Fibroblast of the conjunctiva (primary cell): ENCODE measurements at places on chromosomes 13 and 19.

DNA sequence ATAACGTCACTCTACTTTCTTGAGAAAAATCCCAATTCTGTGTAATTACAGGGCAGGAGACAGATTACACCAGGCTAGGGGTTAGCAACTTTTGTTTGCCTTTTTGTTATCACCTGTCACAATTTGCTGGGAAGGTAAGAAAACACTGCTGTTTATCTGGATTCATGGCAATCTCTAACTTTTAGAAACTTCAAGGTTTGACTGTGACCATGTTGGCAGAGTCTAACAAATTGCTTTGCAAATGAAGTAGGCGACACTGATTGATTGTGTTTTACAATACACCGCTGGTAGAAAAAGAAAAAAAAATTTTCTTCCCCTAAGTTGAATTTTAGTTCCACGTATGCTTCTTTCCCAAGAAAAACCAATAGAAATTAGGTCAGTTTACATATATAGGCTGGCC is 10.4 kb upstream of the PDX1 start:
- no peak for DNase-seq

- no peak for DNase-seq
These were observed 171.5 kb downstream of the DLEU7 start for GRCh38 chr13:50672025-50672424.

DNA sequence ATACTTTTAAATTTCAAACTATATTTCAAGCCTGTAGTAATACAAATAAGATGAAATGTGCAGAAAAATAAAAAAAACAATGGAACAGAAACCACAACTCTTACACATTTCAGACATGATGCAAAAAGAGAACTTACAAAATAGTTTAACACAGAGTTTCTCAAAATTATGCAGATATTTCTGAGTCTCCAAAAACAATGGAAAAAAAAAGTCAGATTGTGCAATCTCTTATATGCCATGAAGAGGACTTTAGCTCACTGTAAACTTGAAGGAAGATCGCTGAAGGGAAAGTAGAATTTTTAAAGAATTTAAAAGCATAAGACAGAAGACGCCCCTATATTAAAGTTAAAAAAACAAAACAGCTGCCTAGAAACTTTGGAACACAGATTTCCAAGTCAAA is 20.4 kb downstream of the ZNF708 start:
- DNase-seq: no peak

GRCh38 chr19:1893791-1894190 is 8.5 kb upstream of the ABHD17A start:
- DNase-seq: no peak

- DNase-seq: no peak
These were observed 424.6 kb downstream of the TSHZ3 start for GRCh38 chr19:30924670-30925069.

GRCh38 chr13:113809934-113810333 is 50.9 kb downstream of the TMEM255B start:
- no peak for DNase-seq

DNA sequence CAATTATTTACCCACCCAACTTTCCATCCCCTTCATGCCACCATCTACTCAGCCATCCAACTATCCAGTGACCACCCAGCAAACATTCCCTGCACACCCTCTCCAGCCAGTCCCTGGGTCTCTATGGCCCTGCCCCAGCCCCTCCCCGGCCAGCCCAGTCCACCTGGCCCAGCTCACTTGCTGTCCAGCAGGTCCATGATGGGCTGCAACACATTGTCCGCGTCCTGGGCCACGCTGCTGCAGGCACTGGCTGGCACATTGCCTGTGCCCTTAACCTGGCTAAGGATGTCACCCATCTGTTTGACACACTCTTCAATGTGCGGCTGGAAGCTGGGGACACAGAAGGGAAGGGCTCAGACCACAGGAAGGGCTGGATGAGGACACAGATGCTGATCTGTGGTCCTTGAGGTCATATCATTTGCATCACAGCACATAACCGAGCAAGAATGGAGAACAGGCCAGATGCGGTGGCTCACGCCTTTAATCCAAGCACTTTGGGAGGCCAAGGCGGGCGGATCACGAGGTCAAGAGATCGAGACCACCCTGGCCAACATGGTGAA is 61.6 kb downstream of the UNC13A start:
- no peak for DNase-seq

- DNase-seq: no peak
These were observed 7.1 kb downstream of the GPR108 start for GRCh38 chr19:6730153-6730804.

DNA sequence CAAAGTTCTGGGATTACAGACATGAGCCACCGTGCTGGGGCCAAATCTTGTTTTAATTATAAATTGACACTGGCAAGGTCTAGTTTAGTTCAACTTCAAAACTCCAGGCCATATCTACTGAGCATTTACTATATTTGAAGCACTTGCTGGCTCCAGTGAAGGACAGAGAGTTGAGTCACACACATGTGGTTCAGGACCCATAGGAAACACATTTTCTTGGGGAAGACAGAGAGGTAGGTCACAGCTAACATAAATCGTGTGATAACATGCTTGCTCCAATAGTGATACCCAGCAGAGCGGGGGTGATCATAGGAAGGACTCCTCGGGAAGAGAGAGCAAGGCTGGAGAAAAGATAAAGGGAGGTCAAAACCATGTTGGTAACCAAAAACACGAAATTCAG is 170.6 kb upstream of the TSC22D1 start:
- DNase-seq: no peak

GRCh38 chr13:37587236-37587635 is 11.3 kb downstream of the POSTN start:
- DNase-seq: no peak

DNA sequence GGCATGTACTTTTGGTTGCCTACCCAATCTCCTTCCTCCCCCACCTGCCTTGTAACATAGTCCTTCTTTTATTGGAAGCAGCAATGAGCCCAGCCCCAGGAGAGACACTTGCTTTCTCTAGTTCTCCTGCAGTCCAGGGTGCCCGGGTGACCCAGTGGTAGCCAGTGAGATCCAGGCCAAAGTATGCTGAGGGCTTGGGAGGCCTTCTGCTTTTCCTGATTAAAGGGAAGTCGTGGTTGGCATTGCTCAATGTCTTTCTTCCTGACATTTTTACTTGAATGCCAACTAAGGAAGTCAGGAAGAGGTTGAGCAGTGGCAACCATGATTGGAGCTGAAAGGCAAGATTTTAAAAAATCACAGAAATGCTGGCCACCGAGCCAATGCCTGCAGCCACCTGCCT is 25.7 kb downstream of the CNMD start:
- DNase-seq: no peak

GRCh38 chr13:32905063-32905863 is 111.0 kb upstream of the KL start:
- no peak for DNase-seq

DNA sequence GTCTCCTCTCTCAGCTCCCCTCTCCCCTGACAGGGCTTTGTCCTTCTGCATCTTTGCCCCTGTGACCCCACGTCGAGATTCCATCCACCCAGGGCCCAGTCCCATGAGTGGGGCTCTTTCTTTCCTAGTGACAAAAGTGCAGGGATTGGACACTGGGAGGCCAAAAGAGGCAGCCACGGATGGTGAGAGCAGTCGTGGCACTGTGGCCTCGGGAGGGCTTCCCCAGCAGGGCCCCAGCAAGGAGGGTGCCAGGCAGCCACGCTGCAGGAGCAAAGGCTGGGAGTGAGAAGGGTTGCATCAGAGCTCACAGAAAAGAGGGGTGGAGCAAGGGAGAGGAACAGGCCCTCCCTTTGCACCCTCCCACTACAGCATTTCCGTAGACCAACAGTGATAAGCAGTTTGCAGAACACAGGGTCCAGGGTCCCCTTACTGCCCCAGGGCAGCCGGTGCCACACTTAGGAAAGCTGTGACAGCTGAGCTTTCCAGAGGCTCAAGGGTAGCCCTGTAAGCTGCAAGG is 4.9 kb downstream of the ZSCAN1 start:
- DNase-seq: no peak

GRCh38 chr19:39363901-39364457 is 21.8 kb downstream of the SAMD4B start:
- peak; percentile 74 for DNase-seq
